ENCODE measurements at places on chromosomes 11 and 22. TPM values are rescaled to one million over a fixed set of nuclear protein-coding genes. Genes with fewer than 3 reads are reported as not detected.

GRCh38 chr22:50243685-50244419 is 971 bp downstream of the TUBGCP6 start:
- no peak for DNase-seq

BIK gene
- 0.41 TPM for total RNA-seq

DUSP8 gene
- 15.3 TPM for total RNA-seq

OR5P2 gene
- total RNA-seq: not detected

DNA sequence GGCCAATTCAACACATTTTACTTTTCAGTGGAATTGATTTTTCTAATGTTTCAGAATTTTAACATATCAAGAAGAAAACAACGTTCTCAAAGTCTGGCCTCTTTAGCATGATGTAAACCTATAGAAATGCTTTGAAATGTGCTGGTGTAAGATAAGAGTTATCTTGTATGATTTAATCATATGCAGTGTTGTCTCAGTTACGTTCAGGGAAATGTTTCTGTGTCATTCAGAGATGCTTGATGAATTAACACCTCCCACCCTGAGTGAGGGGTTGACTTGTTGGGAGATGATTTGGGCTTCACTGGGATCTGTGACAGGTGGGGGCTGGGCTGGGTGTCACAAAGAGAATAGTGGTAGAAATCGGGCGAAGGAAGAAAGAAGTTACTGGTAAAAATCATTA is 15.7 kb upstream of the MYO18B start:
- DNase-seq: no peak

FZD4 gene
- 26.5 TPM for total RNA-seq

MTCH2 gene
- 93.7 TPM for total RNA-seq

DNA sequence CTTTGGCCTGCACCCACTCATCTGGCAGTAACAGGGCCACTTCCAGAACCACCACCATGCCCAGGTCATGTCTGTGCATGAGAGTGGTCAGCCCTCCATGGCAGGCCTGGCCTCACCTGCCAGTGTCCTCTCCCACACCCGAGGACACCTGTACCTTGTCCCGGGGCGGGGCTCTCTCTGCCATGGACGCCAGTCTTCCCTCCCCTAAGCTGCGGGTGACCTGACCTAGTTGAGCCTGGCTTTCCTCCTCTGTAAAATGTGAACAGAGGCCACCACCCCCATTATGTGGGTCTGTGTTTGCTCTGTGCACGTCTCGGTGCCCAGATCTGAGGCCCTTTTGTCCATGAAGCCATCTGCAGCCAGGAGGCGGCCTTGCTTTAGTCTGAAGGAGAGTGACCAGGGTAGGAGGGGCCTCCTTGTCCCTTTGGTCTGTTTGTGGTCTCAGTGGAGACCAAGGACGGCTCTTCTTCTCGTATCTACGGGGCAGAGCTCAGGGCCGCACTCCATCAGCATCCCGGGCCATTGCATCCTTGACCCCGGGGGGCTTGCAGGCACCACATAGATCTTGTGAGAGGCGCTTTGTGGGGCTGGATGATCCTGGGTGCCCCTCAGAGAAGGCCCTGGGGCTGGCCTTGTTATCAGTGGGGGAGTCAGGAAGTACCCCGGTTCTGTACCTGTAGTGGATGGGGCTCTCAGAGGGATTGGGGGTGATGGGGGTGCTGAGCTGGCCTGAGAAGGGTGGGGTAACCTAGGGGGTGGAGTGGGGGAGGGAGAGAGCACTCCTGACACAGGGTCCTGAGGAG is 121.6 kb downstream of the KCNQ1 start:
- peak; percentile 13 for DNase-seq

GRCh38 chr11:121391914-121392313 is 60.2 kb upstream of the SORL1 start:
- no peak for DNase-seq

DNA sequence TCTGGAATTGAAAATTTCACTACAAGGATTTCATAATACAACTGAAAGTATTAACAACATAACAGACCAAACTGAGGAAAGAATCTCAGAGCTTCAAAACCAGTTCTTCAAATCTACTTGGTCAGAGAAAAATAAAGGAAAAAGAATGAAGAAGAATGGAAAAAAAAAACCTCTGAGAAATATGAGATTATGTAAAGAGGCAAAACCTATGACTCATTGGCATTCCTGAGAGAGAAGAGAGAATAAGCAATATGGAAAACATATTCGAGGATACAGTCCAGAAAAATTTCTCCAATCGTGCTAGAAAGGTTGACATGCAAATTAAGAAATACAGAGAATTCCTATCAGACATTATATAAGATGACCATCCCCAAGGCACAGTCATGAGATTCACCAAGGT is 23.4 kb upstream of the GPR83 start:
- no peak for DNase-seq

- DNase-seq: no peak
Observed at GRCh38 chr11:105111145-105111944, 28.2 kb downstream of the CARD18 start.

DNA sequence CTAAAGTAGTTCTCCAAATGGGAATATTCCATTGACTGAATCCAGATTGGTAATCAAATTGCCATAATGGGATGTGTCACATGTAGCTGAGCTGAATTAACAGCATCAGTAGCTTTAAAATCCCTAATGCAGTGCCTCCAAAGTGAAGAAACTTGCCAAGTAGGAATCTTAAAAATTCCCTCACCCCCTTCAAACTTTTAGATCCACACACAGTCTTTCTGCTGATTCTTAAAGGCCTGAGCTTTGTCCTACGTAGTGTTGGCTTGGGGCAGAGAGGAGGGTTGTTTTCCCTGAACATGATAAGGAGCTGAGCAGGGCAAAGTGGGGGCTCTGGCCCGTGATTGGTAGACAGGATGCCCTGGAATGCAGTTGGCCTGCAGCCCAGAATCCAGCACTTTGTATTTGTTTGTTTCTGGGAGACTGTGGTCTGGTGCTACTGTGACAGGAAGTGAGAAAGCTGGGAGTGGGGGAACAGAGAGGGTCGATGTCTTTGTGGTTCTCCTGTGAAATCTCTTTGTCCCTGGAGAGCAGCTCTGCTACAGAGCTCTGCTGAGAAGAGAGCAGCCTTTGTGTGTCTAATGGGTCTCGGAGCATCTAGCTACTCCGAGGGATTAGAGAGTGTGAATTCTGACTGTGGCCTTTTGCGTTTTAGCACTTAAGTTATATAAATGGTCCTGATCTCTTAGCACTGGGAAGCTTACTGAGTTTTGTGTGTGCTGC is 16.9 kb downstream of the CTNND1 start:
- DNase-seq: peak; percentile 92

DNA sequence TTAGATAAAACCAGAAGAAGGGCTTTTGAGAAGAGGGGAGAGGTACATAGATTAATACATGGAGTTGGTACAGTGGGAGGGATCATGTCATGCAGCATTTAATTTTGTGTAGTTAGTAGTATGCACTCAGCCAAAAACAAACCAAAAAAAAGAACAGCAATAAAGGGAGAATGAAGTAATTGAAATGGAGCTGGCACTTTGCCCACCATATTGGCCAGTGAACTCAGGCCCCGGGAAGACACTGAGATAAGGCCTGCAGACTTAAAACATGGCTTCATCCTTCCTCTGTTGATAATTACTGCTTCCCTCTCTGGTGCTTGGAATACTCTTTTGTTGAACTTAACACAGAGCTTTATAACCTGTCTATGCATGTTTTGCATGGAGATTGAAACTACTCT is 3.1 kb downstream of the PANX1 start:
- no peak for DNase-seq

KRTAP5-11 gene
- not detected for total RNA-seq

DNA sequence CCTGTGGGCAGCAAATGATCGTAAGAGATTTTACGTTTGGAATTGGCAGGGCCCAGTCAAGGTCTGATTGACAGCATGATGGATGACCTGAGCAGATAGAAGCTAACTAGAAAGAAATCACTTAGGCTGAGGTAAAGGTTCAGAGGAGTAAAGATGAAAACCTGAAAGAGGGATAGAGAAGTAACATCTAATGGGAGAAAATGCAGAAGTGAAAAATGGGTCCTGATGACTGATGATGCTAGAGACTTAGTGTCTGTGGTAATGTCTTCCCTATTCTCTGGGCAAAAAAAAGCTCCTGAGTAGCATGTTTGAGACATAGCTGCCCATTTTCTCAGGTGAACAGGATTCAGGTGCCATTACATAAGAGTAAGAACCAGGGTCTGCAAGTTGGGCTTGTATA is 628.8 kb upstream of the ANO5 start:
- no peak for DNase-seq

TMPRSS5 gene
- 0.47 TPM for total RNA-seq

Measured in left ventricle myocardium inferior (tissue), 1 donor.